CD4-positive, CD25-positive, alpha-beta regulatory T cell (primary cell): ENCODE measurements at places on chromosomes 3 and 15. TPM values are rescaled to one million over a fixed set of nuclear protein-coding genes. Genes with fewer than 3 reads are reported as not detected.

Gene APOD
- total RNA-seq, result not detected

GRCh38 chr3:113054552-113054951 is 63.8 kb downstream of the GTPBP8 start:
- H3K27ac ChIP-seq, result no peak overlapping the region
- peaks cover 6% of the 10 kb centered on the region for H3K4me1 ChIP-seq
- no peaks in the 10 kb centered on the region for H3K36me3 ChIP-seq
- DNase-seq, result no peak

- H3K36me3 ChIP-seq, result no peaks in the 10 kb centered on the region
- H3K4me3 ChIP-seq, result no peak overlapping the region
- no peak for DNase-seq
- no peak overlapping the region for H3K27ac ChIP-seq
- no peaks in the 10 kb centered on the region for H3K4me1 ChIP-seq
Observed at GRCh38 chr3:4600493-4600892, 107.3 kb downstream of the ITPR1 start.

- H3K27ac ChIP-seq, result no peak overlapping the region
- DNase-seq, result no peak
- H3K27me3 ChIP-seq, result no peaks in the 10 kb centered on the region
- H3K4me1 ChIP-seq, result no peaks in the 10 kb centered on the region
Observed at GRCh38 chr3:55441499-55441898, 45.6 kb downstream of the WNT5A start.

- DNase-seq, result no peak
- H3K4me1 ChIP-seq, result peaks cover 4% of the 10 kb centered on the region
- no peak overlapping the region for H3K27ac ChIP-seq
- H3K36me3 ChIP-seq, result no peaks in the 10 kb centered on the region
- no peak overlapping the region for H3K4me3 ChIP-seq
Observed at GRCh38 chr3:112811917-112812660, 34.6 kb downstream of the CD200R1L start.

Gene C15orf39
- 19.5 TPM for total RNA-seq
